ENCODE measurements at places on chromosomes 1 and 21. TPM values are rescaled to one million over a fixed set of nuclear protein-coding genes. Genes with fewer than 3 reads are reported as not detected.

Gene LCE2A
- total RNA-seq: not detected

Gene MRPS15
- 48.1 TPM for total RNA-seq

- no peak overlapping the region for H3K4me3 ChIP-seq
- no peak for DNase-seq
- no peaks in the 10 kb centered on the region for H3K36me3 ChIP-seq
- peaks cover 8% of the 10 kb centered on the region for H3K4me1 ChIP-seq
- no peak overlapping the region for H3K27ac ChIP-seq
Measured at GRCh38 chr1:23585321-23586022, 26.2 kb upstream of the ID3 start.

DNA sequence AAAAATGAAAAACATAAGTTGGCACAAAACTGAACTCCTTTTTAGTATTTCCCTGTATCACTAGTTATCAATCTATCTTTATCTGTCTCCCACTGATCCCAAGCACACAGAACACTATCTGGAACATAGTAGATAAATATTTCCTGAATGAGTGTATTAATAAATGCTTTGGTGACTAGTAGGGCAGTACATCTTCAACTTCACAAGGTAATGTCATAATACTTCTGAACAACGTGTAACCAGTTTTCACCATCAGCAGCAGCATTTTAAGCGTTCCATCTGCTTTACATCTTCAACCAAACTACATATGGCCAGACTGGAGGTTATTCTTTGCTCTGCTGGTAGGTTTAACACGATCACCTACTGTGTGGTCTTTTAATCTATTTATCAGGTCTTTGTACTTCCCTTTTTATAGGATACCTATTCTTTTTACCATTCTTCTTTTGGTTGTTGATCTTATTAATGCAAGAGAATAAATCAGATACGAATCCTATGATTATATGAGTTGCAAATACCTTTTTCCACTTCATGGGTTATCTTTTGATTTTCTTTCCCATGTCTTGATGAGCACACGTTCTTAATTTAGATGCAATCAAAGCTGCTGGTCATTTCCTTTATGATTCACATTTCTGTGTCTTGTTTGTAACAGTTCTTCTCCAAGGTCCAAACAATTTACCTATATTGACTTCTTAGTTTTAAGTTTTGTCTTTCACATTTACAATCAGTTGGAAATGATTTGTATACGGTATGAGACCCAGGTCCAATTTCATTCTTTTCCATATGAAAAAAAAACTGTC lies 16.3 kb downstream of the GPBP1L1 start:
- no peak overlapping the region for H3K27ac ChIP-seq
- DNase-seq: no peak
- no peaks in the 10 kb centered on the region for H3K27me3 ChIP-seq
- peaks cover 19% of the 10 kb centered on the region for H3K4me1 ChIP-seq
- H3K4me3 ChIP-seq: no peak overlapping the region

DNA sequence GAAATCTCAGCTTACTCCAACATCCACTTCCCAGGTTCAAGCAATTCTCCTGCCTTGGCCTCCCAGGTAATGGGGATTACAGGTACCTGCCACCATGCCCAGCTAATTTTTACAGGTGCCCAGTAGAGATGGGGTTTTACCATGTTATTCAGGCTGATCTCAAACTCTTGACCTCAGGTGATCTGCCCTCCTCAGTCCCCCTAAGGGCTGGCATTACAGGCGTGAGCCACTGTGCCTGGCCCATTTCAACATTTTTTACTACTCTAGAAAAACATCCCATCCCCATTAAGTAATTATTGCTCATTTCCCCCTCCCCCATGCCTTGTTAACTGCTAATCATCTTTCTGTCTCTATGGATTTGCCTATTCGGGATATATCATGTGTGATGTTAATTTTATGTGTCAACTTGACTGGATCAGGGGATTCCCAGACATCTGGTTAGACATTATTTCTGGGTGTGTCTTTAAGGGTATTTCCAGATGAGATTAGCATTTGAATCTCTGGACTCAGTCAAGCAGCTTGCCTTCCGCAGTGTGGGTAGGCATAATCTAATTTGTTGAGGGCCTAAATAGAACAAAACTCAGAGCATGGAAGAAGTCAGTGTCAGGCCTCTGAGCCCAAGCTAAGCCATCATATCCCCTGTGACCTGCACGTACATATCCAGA lies 33.0 kb upstream of the ZBTB8B start:
- no peak for DNase-seq
- H3K4me1 ChIP-seq: peaks cover under 1% of the 10 kb centered on the region
- H3K27me3 ChIP-seq: no peaks in the 10 kb centered on the region
- no peaks in the 10 kb centered on the region for H3K36me3 ChIP-seq

- H3K36me3 ChIP-seq: no peaks in the 10 kb centered on the region
- DNase-seq: no peak
- no peaks in the 10 kb centered on the region for H3K4me1 ChIP-seq
- H3K27me3 ChIP-seq: no peaks in the 10 kb centered on the region
- no peak overlapping the region for H3K4me3 ChIP-seq
- H3K27ac ChIP-seq: no peak overlapping the region
Measured at GRCh38 chr1:235954306-235955283, 87.9 kb upstream of the LYST start.

DNA sequence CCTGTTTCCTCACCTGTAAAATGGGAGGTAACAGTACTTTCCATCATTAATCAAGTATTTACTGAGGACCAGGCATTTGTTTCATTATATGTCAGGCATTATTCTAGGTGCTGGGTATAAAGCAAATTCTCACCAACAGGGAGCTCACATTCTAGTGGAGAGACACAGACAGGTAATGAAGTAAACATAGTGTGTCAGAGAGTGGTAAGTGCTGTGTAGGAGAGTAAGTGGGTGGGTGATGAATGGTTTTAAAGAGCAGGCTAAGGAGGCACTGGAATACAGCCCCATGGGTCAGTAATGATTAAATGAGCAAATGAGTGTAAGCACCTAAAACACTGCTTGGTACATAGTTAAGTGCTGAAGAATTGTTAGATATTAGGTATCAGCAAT lies 60.4 kb downstream of the DNTTIP2 start:
- peaks cover 7% of the 10 kb centered on the region for H3K4me1 ChIP-seq
- no peak for DNase-seq
- H3K36me3 ChIP-seq: no peaks in the 10 kb centered on the region
- no peak overlapping the region for H3K4me3 ChIP-seq
- no peaks in the 10 kb centered on the region for H3K27me3 ChIP-seq

Data from kidney (tissue), 22 donors.